ENCODE measurements at places on chromosomes 13 and 19.

DNA sequence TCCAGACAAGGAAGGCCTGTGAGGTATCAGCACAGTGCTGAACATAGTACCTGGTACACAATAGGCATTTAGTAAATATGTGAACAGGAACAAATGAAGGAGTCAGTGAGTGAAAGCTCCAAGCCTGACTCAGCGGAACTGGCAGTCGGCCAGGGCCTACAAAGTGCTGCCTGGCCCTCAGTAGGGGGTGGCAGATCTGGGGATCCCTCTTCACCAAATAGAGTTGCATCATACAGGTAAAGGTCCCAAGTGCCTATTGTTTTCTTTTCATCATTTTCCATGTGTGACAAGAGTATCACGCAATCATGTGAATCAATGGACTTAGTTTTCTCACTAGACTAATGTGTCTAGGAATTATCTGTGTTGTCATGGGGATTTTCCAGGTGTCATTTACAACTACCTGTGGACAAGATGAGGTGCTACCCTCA, 9.2 kb downstream of the CYP2B6 start:
- no peak for DNase-seq

GRCh38 chr19:18340990-18341868, 831 bp downstream of the PGPEP1 start:
- peak; percentile 75 for DNase-seq

- DNase-seq = no peak
These were observed 8.8 kb downstream of the DAZAP1 start for GRCh38 chr19:1416014-1416841.

- DNase-seq = no peak
These were observed 1.1 kb downstream of the AKAP8L start for GRCh38 chr19:15417699-15418098.

GRCh38 chr13:76019421-76020044, 383.4 kb downstream of the LMO7 start:
- peak; percentile 74 for DNase-seq

DNA sequence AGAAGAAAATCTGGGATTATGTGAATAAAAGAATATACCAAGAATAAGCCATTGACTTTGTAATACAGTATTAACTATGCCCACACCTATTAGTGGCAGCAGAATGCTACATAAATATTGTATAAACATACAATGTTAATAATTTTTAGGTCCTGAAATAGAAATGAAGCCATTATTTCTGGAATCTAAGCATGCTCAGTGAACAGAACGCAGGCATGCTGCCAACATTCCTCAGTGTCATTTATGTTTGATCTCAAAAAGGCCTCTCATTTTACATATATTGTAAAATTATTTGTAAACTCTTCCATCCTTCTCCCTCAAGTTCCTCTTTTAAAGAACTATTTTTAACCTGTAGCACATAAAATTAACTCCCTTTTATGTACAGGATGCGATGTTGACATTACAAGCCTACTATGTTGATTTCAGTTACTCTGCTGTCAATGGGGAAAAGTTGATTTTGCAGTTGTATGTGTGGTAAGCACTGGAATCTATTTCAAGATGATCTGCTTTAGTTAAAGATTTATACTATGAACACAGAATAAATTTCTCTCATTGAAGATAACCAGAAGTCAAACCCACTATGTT, 118.8 kb downstream of the VWA8 start:
- no peak for DNase-seq

- no peak for DNase-seq
These were observed 7.4 kb upstream of the SLITRK6 start for GRCh38 chr13:85806553-85807175.

DNA sequence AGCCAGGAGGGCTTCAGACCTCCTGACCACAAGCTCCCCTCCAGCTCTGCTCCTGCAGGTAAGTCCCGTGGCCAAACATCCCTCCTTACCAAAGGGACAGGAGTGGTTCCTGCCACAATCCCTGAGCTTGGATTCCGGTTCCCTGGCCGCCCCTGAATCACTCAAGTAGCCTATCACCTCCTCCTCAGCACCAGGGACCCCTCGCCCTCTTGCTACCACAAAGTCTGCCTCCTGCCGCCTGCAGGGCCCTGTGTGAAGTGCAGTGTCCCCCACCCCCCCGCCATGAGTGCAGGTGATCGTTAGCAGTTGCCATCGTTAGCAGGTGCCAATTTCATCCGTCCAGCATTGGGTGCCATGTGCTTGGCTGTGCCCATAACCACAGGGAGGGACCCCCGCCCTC, 40.8 kb upstream of the RANBP3 start:
- no peak for DNase-seq

DNA sequence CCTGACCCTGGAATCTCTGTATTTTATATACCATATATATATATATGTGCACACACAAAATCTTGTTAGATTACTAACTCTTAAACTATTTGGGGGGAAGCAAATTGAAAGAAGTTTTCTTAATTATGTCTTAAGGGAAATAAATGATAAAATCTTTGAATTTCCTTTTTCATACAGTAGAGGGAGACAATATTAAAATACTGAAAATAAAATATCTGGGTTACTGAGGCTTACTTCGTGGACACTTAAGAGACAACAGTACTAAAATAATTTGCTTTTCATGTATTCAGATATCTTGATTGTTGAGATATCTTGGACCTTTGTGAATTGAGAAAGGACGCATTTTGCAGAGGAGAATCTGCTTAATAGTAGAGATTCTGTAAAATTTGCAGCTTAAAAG, 17.0 kb downstream of the SUGT1 start:
- DNase-seq = no peak

GRCh38 chr13:77492982-77493381, 42.5 kb upstream of the SCEL start:
- DNase-seq = no peak

DNA sequence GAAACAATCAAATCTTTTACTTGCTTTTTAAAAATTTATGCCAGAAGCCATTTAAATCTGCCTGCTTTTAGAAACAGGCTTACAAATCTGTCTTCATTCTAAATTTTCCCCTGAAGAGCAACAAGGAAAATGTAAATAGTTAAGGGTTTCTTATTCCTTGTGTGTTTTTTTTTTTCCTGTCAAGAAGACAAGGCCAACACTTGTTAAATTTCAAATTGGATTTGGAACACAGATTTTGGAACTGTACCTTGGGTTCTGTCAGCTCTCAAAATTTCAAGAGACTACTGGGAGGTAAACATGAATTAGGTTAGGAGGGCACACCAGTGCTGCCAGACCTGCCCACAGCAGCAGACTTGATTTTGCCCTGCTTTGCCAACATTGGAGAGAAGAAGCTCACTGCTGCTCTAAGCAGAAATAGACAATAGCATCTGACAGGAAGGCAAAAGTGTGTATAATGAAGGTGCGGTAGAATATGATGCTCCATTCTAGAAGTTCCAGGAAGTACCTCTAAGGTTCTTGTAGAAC, 121.7 kb downstream of the NHLRC3 start:
- DNase-seq = no peak

GRCh38 chr19:14655726-14656125, 18.9 kb downstream of the ADGRE3 start:
- DNase-seq = no peak

DNA sequence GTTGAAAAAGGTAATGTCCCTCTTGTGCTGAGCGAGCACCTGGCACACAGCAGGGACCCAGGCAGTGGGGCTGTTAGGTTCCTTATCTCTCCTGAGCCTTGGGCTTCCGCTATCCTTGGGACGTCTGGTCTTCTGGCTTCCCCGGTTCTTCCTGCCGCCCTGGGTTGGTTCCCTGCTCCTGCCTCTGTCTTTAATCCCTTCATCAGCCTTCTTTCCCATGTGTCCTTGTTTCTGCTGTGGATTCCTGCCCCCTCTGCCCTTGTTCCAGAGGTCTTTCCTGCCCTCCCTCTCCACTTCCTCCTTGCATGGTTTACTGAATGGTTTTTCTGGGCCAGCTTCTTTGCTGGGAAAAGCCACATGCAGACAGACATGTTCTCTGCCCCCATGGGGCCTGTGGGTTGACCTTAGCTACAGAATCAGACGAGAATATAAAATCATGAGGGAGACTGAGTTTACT, 2.6 kb downstream of the EPN1 start:
- no peak for DNase-seq

DNA sequence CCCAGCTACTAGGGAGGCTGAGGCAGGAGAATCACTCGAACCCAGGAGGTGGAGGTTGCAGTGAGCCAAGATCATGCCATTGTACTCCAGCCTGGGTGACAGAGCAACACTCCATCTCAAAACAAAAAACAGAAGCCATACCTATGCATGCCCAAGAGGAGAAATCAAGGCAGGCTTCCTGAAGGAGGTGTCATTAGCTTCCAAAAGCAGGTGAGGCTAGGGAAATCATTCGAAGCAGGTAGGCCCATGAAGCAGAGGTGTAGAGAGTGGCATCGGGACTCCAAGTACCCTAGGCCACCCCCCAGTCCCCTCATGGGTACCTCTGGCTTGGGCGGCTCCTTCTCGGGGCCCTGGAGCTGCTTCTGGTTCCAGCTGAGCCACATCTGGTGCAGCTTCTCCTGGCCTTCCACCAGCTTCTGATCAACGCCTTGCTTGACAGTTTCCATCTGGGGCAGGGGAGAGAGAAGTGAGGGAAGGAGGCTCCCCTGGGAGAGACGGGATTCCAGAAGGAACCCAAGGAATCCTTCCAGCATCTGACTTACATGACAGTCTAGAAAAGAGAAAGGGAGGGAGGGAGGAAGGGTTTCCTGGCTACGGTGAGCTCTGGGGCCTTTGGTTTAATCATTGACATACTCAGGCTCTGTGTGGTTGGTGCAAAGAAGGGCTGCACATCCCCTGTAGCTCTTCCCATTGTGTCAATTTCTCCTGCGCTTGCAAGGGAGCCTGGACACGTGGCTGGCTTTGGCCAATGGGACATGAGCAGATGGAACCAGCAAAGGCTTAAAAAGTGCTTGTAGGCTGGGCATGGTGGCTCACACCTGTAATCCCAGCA, 13.1 kb upstream of the TICAM1 start:
- DNase-seq = no peak

- no peak for DNase-seq
These were observed 14.7 kb downstream of the CDX2 start for GRCh38 chr13:27954406-27954851.

- no peak for DNase-seq
These were observed 5.2 kb downstream of the NXNL1 start for GRCh38 chr19:17455308-17456123.

DNA sequence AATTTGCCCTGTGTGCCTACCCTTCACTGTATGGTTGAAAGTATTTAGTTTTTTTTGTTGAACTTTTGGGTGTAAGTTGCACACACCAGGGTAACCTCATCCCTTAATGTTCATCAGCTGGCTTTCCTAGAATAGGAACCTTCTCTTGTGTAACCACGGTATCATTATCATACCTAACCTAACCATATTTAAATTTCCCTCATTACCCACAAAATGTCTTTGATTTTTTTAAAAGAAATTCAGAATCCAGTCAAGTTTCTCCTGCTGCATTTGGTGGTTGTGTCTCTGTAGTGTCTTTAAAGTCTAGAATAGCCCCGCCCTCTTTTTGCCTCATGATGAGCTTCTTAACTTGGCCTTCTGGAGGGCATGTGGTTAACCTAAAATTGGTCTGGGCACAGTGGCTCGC, 80.3 kb downstream of the RYR1 start:
- DNase-seq = no peak

Measured in sciatic nerve (tissue), 2 donors.